ENCODE measurements at places on chromosomes 2 and 18. TPM values are rescaled to one million over a fixed set of nuclear protein-coding genes. Genes with fewer than 3 reads are reported as not detected.

The APCDD1 gene
- total RNA-seq, result 0.64 TPM

The TMEM178A gene
- 0.51 TPM for total RNA-seq

The MARCHF4 gene
- total RNA-seq, result not detected

- DNase-seq, result peak; percentile 53
These were observed 81.9 kb downstream of the MEP1B start for GRCh38 chr18:32271672-32272208.

DNA sequence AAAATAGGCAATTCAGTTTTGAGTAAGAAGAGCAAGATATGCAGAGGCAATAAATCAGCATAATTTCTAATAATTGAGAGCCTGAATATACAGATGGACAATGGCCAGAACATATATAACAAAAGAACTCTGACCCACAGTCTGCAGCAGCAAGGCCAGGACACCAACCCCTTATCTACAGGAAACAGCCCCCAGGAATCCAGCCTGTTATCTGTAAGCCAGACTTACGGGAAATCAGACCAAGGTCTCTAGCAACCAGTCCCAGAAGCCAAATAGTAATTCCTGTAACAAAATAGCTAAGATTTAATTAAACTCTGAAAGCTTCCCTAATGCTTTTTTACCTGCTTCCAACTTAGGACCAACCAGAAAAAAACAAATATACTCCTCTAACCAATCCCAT is 434.5 kb upstream of the GYPC start:
- no peak for DNase-seq
